ENCODE measurements at places on chromosomes 3 and 15.

DNA sequence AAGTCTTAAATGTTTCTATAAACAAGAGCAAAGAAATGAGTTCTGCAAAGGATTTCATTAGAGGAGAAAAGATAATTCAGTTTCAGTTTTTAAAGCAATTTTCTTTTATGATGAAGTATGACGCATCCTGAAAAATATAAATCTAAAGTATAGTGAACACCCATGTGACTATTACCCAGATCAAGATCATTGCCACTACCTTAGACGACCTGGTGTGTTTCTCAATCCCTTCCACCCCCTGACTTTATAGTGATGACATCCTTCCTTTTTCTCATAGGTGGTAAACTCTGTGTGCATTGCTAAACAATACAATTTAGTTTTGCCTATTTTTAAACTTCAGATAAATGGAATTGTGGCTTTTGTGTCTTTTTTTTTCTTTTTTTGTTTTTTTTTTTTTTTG, 8.4 kb downstream of the STT3B start:
- DNase-seq, result no peak

GRCh38 chr15:44804298-44805046, 68.1 kb downstream of the TRIM69 start:
- DNase-seq, result no peak

DNA sequence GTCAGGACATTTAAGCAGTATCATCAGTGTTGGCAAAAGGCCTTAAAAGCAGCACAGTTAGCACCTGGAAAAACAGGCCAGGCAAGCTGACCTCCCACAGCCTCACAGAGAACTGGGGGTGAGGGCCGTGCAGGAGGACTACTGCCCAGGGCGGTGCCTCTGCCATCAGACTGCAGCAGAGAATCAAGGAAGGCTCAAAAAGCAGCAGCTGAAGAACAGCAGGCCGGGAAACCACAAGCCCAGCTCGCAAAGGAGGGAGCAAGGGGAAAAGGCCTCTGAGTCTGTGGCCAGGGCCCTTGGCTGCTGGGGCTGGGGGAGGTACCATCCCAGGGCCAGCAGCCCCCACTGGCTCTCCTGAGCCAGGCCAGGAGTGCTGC, 84.2 kb downstream of the SEC22A start:
- DNase-seq, result no peak

DNA sequence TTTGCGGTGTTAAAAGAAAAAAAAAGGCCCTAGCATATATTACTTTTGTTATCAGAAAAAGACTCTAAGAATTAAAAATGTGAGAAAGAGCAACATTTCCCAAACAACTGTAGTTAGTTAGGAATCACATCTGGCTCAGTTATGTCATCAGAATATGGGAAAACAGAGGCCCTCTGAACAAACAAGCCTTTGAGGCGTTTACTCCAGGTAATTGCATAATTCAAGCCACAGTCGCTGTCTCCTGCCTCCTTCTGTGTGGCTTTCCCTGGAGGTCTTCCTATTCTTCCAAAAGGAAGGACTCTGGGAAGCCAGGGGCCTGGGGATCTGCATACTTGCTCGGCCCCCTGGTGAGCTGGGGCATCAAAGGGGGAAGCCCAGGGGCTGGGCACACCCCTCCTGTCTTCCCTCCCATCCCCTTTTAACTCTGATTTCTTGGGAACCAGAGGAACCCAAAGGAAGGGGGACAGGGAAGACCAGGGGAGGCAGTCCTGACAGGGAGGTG, 3.7 kb upstream of the FAM107A start:
- no peak for DNase-seq

DNA sequence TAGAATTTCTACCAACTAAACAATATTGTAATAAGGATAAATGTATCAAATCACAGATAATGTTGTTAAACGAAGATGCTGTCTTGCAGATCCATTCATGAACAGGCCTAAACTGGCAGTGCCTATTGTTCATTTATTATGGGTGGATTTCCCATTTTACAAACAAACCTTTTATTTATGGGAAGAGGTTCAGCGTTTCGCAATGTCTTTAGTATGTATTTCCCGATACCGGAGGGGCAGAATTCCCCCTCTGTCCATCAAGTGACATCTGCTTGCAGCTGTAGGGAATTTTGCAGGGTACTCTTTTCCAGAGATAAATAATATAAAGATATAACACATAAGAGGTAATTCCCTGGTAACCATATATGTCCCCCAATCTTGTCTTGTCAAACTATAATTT, 5.7 kb downstream of the CEP19 start:
- no peak for DNase-seq

- no peak for DNase-seq
Observed at GRCh38 chr3:116030131-116030850, 407.0 kb downstream of the GAP43 start.

DNA sequence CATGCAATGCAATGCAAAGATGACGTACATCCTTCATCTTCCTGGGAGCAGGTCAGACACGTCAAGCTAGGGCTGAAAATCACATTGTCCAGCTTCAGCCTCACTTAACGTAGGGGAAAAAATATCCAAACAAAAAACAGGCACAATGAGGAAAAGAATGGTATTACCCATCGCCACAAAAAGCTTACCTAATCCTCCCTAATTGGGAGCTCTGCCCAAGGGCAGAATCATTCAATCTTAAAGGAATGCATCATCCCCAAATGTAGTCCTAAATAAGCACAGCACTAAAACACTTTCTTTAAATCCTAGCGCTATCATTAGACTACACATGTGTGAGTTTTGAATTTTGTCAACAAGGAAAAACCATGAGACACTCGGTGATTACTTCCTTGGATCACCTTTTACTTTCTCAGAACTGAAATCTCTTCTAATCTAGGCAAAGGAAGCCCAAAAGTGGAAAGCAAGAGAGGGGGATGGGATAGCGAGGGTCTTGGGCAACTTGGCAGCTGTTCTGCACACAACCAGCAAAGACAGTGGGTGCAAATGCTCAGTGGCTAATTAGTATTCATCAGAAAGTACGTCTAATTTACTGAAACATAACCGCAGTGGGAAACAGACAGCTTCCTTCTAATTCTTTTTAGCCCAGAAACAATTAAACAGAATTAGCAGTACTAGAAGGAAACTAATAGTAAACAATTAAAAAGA, 87.4 kb downstream of the ADAMTS9 start:
- no peak for DNase-seq

DNA sequence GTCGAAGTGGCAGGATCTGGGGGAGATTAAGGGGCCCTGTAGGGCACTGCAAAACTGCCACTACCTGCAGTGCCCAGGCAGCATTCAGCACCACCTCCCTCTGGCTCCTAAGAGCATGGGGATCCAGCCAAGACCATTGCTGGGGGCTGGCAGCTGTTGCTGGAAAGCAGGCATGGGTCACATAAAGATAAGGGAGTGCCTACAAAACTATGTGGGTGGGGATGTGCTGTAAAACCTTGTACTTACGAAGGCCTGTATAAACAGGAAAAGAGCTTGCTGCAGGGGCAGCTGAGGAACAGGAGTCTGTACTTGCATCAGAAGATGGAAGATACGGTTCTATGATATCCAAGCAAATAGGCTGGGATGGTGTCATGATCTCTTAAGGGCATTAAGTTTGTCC, 27.1 kb downstream of the IL20RB start:
- DNase-seq, result no peak

DNA sequence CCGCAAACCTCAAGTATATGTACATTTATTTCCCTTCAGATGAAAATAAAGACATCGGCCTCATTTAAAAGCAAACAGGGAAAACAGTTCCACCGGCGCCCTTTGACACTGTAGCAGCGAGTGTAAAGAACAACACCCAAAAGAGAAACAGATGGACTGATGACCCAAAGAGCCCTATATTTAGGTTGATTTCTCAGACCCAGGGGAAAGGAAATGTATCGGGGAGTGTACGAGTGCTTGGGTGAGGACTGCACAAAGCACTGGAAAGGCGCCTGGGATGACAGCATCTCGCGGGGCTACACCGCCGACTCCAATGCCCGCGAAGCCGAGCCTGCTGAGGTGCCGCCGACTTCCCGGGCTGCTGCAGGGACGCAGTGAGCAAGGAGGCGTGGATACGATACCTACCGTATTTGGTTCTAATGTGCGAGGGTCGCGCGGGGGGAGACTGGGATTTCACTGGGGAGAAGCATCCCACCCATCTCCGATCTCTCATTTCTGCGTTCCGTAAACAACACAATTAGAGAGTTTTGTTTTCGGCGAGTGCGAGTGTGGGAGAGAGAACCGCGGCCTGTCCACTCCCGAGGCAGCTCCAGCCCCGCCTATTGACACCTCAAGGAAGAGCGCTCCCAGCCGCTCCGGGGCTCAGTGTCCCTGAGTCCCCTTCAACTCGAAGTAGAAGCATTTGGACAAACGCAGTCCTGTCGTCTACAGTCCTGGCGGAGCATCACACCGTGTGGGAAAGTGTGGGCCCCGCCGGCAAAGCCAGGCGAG, 2.0 kb downstream of the MECOM start:
- peak; percentile 40 for DNase-seq

DNA sequence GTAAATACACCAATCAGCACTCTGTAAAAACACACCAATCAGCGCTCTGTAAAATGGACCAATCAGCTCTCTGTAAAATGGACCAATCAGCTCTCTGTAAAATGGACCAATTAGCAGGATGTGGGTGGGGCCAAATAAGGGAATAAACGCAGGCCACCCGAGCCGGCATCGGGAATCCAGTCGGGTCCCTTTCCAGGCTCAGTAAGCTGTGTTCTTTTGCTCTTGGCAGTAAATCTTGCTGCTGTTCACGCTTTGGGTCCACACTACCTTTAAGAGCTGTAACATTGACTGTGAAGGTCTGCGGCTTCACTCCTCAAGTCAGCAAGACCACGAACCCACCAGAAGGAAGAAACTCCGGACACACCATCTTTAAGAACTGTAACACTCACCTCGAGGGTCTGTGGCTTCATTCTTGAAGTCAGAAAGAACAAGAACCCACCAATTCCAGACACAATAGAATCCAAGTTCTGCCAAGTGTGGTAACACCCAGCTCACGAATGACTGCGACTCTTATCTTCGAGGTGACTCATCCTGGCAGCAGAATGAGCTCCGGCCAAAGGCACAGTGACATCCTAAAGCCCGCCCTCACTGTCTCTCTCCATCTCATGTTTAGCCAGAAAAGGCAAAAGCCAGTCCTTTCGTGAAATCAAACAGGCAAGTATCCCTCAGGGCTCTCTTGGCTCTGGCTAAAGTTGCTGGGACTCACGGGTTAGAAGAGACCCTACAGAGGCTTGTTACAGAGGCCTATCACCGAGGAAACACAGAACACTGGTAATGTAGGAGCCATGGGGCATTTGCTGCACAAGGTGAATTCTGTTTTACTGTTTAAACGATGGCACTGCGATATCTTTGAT, 155.2 kb downstream of the FAM43A start:
- DNase-seq, result no peak

- no peak for DNase-seq
Observed at GRCh38 chr15:27123808-27124207, 152.8 kb downstream of the GABRG3 start.

DNA sequence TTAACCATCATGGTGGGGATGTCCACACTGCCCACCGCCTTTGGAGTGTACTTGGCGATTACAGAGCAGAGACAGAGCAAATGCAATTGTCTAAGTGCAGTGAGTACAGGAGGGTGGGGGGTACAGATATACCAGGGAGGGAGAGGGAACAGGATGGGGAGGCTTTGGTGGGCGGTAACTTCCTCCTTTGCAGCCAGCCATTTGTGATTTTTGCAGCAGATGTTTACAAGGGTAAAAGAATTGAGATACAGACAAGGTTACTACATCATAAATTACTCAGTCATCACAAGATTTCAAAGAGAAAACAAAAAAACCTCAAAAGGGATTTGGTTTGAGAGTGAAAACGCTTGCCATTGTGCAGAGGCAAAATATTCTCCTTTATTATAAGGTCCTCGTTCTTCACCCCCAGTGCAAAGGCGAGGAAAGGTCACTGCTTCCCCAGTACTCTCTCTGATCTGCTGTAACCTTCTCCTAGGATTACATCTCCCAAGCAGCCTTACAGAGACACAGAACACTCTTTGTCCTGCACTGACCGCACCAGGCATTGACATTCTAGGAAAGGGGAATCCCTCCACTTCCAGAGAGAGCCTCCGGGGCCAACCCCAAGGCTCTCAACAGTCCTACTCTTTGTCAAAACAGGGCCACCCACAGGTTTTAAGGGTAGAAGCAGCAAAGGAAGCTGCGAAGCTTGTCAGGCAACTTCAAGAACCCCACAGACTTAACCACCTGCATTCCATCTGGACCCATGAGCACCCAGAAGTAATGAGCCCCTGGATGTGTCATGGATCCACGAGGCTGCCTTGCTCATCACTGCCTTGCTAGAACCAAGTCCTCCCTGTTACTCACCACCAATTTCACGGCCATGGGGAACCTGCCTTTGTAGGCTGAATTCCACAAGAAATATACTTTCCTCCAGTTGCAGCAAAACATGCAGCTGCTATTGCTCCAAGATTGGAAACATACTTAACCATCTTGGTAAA, 117.3 kb downstream of the ADAMTS17 start:
- DNase-seq, result no peak

- DNase-seq, result no peak
Observed at GRCh38 chr3:46129588-46130272, 78.4 kb downstream of the CCR1 start.

GRCh38 chr15:88256279-88257230, at the start of gene NTRK3:
Gene NTRK3, minus strand, starts transcription at chr15:88256739. Its CDS starts 586 bp downstream, at chr15:88256153.
- DNase-seq, result peak; percentile 24

- no peak for DNase-seq
Observed at GRCh38 chr3:155804323-155804722, 1.8 kb downstream of the C3orf33 start.

DNA sequence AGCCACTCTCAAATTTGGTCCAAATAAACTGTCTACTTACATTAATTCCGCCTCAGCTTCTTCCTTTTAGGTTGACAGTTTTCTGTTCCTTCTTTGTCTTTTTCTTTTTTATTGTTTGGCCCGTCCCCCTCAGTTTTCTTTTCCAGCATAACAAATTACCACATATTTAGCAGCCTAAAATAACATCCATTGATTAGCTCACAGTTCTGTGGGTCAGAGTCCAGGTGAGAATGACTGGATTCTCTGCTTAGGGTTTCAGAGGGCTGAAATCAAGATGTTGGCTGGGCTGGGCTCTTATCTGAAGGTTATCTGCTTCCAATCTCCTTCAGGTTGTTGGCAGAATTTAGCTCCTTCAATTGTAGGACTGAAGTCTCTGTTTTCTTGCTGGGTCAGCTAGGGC, 24.6 kb upstream of the LCTL start:
- no peak for DNase-seq
